PC-3 (cell line): ENCODE measurements at places on chromosomes 11 and 22.

DNA sequence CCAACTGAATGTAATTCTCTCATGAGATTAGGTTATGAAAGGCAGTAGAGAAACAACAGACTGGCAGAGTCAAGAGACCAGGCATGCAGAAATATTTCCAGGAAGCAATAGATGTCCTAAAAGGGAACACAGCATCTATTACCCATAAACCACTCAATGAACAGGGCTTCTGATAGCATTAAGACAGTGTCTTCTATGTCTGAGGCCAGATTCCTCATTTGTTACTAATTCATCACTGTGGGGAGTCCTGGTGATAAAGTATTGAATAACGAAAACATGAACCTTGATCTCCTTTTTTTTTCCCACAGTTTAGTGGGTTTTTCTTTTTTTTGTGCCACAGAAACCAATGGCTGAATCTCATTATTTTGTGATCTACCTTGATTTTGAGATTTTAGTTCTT lies 339.0 kb downstream of the METTL15 start:
- DNase-seq, result no peak

DNA sequence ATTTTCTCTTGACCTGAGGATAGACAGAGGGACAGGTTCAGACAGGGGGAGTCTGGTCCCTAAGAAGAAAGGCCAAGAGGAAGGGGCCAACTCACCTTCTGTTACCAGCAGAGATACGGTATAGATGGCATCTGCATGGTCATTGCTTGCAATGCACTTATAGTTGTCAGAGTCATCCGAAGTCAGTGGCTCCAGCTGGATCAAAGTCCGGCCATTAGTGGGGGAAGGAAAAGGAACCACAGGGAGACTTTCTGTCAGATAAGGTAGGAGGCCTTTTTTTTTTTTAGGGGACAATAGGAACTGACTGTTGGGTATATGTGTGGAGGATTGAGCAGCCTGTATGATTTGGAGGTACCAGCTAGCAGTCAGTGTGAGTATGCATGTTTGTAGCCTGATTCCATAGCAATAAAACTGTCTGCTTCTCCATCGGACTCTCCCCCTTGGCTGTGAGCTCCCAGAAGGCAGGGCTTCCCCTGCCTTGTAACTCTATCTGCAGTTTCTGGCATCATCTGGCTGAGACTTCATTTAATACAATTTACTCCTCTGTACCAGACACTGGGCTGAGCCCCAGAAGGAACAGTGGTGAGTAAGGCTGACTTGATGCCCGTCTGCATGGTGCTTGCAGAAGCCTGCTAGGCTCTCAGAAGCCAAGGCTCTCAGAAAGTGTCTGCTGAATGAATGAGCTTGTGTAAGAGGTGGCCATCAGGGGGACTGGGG lies 5.7 kb downstream of the IGSF22 start:
- no peak for DNase-seq

- DNase-seq, result no peak
These were observed 7.1 kb upstream of the QSER1 start for GRCh38 chr11:32885556-32885955.

DNA sequence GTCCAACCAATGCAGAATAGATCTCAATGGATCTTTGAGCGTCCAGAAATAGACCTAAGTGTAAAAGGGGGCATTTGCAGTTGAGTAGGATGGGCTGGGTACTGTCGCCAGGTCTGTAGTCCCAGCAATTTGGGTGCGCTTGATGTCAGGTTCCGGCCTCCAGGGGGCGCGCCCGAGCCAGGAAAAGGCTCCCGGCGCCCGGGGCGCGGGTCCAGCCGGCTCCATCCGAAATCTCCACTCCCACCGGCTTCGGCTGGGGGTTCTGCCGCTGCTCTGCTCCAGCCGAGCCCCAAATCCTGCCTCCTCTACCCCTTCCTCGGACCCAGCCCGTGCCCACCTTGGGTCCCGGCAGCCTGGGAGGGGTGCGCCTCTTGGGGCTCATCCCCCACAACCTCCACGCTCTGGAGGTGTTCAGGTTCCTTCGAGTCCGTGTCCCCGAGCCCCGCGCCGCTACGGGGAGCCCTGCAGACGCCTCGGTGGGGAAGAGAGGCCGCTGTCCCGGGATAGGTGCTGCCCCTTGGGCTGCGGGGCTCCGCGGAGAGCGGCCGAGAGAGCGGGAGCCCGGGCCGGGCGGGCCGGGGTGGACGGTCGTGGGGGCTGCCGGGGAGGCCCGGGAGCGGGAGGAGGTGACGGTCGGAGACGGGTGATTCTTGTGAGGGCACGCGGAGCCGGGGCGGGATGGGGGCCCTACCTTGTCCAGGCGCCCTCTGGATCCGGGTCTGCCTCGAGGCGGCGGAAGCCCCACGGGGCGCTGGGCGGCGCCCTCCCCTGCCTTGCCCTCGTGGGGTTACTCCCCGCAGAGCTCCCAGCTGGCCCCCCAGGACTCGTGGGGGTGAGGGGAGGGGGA lies 13.0 kb upstream of the CYB5R3 start:
- DNase-seq, result peak; percentile 76

DNA sequence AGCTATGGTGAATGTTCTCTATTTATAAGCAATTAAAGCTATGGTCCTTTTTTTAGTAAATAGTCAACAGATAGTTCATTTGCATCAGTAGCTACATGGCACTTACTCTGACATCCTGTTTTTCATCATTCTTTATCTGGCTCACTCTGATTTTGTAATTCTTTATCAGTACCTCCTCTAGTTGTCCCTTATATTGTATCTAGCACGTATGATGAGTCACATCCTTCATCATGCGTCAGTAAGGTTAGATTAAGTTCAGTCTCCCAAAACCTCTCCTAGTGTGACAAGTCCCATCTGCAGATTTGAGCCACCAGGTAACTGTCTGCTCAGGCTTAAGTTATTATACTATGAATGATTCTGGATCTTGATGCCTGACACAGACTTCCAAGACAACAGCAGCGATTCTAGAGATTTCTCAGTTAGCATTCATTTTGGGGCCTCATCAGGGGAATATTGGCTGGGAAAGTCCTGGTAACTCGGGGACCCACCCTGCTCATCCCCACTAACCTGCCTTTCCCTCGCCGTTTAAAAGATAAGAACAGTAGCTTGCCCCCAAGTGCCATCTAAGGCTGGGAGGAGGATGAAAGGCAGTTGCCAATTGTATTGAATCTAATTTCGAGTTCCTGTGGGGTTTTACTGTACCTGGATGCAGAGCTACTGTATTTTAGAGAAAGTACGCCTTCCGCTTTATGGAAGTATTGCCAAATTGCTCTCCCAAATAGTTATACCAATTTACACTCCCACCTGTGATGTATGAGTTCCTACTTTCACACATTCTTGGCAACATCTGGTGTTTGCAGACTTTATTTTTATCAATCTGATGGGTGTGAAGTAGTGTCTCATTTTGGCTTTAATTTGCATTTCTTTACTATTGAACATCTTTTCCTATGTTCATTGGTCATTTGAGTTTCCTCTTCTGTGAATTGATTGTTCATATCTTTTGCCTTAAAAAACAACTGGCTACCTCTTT lies 55.9 kb downstream of the ZC3H12C start:
- peak; percentile 90 for DNase-seq

- no peak for DNase-seq
These were observed 36.8 kb downstream of the PLEKHA7 start for GRCh38 chr11:16977136-16977993.

DNA sequence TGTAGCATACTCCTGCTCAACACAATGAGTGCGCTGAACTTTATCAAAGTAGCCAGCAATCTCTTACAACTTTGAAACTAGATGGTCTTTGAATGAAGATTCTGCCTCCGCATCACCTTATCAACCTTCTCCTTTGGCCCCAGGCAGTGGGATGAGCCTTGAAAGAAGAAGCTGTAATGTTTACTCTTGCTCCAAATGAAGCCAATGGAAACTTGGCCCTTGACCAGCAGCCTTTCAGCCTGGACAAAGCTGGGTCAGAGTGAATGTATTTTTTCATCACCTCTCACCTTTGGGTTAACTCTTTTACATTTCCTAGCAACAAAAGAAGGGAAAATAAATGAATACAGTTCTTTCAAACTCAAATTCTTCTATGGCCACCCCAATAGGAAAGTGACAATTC lies 359.1 kb downstream of the KCNA4 start:
- no peak for DNase-seq

GRCh38 chr11:2912498-2912897 lies 16.7 kb downstream of the PHLDA2 start:
- DNase-seq, result peak; percentile 96

DNA sequence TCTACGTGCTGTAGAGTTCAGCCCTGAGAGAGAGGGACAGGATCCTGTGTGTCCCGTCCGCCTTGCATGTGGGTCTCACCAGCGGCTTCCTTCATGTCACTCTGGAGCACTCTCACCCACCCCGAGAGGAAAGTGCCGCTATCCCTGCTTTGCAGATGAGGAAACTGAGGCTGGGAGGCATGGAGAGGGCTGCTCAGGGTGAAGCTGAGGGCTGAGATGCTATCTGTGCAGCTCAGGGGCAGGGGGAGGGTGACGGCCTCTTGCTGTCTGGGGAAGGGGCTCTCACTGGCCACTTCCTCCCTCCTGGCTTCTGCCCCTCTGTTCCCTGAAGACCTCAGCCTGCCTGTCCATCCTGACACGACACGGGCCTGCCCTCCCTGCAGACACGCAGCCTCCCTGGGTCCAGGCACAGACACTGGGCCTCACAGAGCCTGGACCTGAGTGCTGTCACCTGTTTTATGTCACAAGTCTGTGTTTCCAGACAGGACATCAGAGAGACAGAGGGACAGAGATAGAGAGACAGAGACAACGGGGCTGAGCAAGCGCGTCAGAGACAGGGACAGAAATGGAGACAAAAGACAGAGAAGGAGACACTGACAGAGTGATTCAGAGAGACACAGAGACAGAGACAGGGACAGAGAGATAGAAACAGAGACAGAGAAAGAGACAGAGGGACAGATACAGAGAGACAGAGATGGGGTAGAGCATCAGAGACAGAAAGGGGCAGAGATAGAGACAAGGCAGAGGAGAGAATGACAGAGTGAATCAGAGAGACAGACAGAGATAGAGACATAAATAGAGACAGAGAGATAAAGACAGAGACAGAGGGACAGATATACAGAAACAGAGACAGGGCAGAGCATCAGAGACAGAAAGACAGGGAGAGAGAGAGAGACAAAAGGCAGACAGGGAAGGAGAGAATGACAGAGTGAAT lies 53.1 kb downstream of the MCM5 start:
- DNase-seq, result no peak

- DNase-seq, result peak; percentile 69
These were observed 79.1 kb upstream of the LMO2 start for GRCh38 chr11:33970984-33971466.

- DNase-seq, result no peak
These were observed 138.5 kb downstream of the FEZ1 start for GRCh38 chr11:125357551-125357950.

DNA sequence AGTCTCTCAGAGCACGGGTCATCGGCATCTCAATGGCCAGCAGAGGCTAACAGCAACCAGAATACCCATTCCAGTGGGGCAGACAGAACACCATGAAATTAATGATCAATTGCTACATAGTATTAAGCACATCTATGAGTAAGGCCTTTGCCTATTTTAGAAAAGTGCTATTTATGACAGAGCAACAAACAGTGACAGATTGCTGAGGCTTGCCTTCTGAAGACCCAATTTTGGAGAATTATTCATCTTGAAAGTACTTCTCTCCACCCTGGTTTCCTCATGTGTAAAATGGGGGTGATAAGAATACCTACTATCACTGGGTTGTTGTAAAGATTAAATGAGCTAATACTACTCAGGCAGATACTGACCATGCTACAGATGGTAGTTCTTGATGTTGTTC lies 232.7 kb downstream of the TENM4 start:
- no peak for DNase-seq

- no peak for DNase-seq
These were observed 30.4 kb downstream of the SLC22A12 start for GRCh38 chr11:64621283-64622019.

DNA sequence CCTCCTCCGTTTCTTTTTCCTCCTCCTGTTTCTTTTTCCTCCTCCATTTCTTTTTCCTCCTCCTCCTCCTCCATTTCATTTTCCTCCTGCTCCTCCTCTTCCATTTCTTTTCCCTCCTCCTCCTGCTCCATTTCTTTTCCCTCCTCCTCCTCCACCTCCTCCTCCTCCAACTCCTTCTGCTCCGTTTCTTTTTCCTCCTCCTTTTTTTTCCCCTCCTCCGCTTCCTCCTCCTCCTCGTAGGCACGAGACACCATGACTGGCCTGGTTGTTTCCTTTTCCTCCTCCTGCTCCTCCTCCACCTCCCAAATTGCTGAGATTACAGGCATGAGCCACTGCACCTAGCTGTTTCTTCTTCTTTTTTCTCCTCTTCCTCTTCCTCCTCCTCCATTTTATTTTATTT lies 25.6 kb upstream of the DRICH1 start:
- no peak for DNase-seq

GRCh38 chr11:82872377-82873150 lies 27.7 kb downstream of the PRCP start:
- no peak for DNase-seq

DNA sequence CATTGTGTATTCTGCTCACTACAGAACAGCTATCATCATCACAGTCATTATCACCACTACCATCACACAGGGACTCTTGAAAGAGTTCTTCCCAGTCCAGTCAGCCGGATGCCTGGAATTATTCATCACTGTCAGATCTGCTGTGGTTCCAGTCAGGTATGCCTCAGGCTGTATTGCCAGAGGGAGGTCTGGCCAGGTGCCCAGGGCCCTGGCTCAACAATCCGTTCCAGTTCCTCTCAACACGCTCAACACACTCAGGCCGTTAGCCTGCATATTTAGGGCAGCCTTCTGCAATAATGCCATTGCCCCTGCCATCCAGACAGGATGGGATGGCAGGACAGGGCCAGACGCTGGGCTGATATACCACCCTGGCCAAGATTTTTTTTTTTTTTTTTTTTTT lies 28.6 kb upstream of the RASL10A start:
- peak; percentile 96 for DNase-seq

DNA sequence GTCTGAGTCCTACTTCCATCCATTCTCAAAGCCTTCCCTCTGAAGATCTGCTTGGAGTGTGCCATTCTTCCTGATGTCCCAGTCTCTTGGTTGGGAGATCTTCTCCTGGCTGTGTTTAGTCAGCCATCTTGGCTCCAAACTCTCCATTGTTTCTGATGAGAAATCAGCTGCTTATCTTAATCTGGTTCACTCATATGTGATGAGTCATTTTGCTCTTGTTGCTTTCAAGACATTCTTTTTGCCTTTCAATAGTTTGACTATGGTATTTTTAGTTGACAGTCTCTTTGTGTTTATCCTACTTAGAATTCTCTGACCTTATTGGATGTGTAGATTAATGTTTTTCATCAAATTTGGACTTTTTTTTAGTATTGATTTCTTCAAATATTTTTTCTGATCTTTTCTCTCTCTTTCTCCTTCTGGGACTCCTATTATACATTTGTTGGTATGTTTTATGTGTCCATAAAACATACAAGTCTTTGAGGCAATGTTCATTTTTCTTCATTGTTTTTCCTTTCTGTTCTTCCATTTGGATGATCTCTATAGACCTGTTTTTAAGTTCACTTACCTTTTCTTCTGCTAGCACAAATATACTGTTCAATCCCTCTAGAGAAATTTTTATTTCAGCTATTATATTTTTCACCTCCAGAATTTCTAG lies 77.2 kb upstream of the CLPB start:
- DNase-seq, result no peak

- DNase-seq, result no peak
These were observed 17.4 kb upstream of the ETS1 start for GRCh38 chr11:128604723-128605122.
